ENCODE measurements at places on chromosomes 3 and 15. TPM values are rescaled to one million over a fixed set of nuclear protein-coding genes. Genes with fewer than 3 reads are reported as not detected.

Gene UBA7
- polyA plus RNA-seq, result 27.2 TPM

Gene CPNE4
- polyA plus RNA-seq, result 0.15 TPM

Gene GPR156
- 0.13 TPM for polyA plus RNA-seq

Gene ZWILCH
- polyA plus RNA-seq, result 5.6 TPM

Gene HESX1
- 1.8 TPM for polyA plus RNA-seq

Gene GOLGA8S
- 0.08 TPM for polyA plus RNA-seq

Gene TRPM1
- polyA plus RNA-seq, result 0.15 TPM

Gene CAPN3
- 7.3 TPM for polyA plus RNA-seq

Gene TERB2
- not detected for polyA plus RNA-seq

Gene RASL12
- 7.0 TPM for polyA plus RNA-seq

Gene INKA1
- 15.0 TPM for polyA plus RNA-seq

Gene FRMD5
- polyA plus RNA-seq, result 0.40 TPM

Gene SLC28A1
- polyA plus RNA-seq, result not detected

Gene SPATA12
- 0.05 TPM for polyA plus RNA-seq

Gene CHDH
- polyA plus RNA-seq, result 3.7 TPM

Gene TTLL13
- 0.10 TPM for polyA plus RNA-seq

Gene RBP2
- polyA plus RNA-seq, result not detected

Gene SKIC8
- polyA plus RNA-seq, result 49.3 TPM

Measured in stomach (tissue), 19 donors.